ENCODE measurements at places on chromosomes 2 and 18. TPM values are rescaled to one million over a fixed set of nuclear protein-coding genes. Genes with fewer than 3 reads are reported as not detected.

DNA sequence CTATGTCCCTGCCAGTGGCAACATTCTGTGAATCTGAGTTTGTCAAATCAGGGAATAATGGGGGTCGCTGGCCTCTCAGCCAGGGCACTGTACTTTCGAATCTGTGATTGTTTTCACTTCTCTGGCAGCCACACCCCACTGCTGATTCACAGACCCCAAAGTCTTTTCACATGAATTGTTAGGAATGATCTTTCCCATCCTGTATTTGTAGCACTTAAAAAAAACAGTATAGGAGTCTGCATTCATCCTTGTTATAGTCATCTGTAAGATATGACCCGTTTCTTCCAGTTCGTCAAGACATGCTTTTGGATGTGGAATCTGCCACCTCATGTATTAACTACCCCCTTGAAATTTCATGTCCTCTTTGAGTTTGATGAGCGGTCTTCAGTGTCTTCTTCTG lies 928 bp downstream of the NAGK start:
- no peak for DNase-seq

DNA sequence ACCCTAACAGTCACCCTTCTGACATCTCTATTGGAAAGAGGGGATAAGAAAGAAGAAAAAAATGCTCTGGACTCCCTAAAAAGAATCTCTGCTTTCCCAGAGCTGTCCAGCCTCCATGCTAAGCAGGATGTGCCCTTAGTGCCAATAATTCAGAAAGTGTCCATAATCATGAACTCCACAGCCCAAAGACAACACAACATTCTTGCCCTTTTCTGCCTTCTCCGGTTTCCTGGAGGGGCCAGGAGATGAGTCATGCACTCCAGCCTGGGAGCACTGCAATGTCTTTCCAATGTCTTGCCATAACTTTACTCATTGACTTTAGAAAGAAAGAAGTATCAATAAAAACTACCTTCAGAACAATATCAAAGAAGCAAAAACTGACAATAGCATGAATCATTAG lies 44.0 kb downstream of the KLF7 start:
- no peak for DNase-seq

DNA sequence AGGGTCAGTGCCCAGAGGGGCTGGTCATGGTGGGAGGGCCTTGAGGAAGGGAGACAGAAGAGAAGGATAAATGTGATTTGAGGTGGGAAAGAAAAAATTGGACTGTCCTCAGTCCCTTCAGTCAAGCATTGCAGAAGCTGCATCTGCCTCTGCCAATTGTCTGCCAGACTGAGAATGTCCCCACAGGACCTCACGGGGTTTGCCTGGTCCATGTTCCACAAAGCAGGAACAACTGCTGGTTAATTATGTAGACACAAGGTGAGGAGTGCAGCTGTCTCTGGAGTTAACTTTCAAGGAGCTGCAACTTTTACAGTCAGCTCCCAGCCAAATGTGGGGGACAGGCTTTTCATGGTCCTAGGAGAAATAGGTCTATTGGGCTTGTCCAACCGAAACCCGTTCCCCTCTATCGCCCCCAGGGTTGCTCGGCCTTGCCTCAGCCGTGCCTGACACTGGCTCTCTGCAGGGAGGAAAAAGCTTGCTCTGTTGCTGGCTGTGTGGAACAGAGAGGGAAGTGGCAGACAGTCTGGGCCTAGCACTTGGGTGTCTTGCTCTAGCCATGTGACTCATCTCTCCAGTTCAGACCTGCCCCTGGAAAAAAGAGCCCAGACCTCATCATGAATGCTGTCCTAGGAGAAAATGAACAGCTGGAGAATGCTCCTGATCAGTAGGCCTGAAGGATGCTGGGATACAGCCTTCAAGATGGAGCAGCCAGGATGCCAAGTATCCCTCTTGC lies 31.1 kb upstream of the PAX8 start:
- DNase-seq = no peak

- no peak for DNase-seq
Observed at GRCh38 chr2:166133653-166134052, 5.8 kb upstream of the SCN1A start.

- DNase-seq = peak; percentile 59
Observed at GRCh38 chr18:78753240-78753639, 226.4 kb upstream of the SALL3 start.

The CCDC74B gene
- 4.0 TPM for total RNA-seq

The SIX3 gene
- not detected for total RNA-seq

The TDRD15 gene
- total RNA-seq = not detected

The TNP1 gene
- total RNA-seq = not detected

The EFR3B gene
- total RNA-seq = 1.5 TPM

The SERPINB3 gene
- 19.2 TPM for total RNA-seq

The G6PC2 gene
- not detected for total RNA-seq
